ENCODE measurements at places on chromosomes 6 and 20.

- no peak for DNase-seq
These were observed 398.0 kb downstream of the EPHA7 start for GRCh38 chr6:93021235-93021915.

DNA sequence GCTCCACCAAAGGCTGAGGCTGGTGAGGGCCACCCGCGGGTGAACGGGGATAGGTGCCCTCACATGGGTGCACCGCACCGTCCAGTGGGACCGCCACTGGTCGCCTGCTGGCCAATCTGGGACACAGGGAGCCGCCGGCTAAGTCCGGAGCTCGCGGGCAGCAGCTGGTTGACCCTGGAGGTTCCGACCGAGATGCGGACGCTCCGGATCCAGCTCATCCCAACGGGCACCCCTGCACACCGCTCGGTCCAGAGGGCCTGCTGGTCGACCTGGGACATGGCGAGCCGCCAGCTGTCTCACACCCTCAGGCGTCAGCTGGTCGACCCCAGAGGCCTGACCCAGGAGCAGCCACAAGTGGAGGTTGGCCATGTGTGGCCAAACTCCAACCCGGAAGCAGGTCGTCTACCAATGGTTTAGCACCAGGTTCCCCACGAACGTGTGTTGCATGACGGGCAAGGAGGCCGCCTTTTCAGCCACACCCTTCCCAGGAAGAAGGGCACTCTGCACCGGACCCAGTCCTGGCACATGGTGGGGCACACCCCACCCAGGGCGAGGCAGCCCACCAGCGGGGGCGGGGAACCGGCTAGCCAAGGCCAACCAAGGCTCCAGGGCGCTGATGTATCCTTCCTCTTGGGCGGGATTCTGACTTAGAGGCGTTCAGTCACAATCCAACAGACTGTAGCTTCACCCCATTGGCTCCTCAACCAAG lies 746.0 kb upstream of the DEFB115 start:
- DNase-seq, result no peak

GRCh38 chr6:27720607-27721580 lies 191.3 kb downstream of the OR2B2 start:
- DNase-seq, result no peak

- DNase-seq, result no peak
These were observed 334.7 kb upstream of the RNF24 start for GRCh38 chr20:4350096-4350495.

GRCh38 chr6:160042788-160043301 lies 74.0 kb downstream of the IGF2R start:
- peak; percentile 31 for DNase-seq

DNA sequence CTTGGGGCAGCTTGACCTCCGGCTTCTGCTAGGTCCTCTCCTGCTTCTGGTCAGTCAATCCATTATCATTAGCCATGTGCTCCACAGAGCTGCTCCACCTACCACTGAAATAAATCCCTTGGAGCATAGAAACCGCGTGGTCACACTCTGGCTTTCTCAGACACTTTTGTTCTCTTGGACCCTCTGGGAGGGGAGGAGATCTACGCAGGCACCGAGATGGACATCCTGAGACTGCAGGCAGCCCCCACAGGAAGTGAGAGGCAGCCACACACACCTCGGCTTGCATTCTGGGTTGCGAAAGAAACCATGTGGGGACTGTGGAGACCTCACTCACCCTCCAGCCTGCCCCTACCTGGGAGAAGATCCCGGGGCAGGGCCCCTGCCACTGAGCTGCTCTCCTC lies 79.5 kb downstream of the FYN start:
- DNase-seq, result no peak

DNA sequence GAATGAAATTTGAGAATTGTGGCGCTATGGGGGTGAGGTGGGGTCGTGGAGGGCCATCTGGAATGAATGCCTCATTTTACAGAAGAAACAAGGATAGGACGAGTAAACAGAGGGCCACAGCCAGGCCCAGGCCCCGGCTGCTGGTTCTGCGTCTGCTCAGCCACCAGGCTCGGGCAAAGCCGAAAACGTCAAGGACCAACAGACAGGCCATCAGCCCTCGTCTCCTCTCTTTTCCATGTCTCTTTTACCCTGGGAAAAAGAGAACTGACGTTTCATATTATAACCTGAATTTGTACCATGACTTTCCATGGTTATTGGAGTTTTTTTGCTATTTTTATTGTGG lies 212.4 kb upstream of the ARID1B start:
- DNase-seq, result no peak

DNA sequence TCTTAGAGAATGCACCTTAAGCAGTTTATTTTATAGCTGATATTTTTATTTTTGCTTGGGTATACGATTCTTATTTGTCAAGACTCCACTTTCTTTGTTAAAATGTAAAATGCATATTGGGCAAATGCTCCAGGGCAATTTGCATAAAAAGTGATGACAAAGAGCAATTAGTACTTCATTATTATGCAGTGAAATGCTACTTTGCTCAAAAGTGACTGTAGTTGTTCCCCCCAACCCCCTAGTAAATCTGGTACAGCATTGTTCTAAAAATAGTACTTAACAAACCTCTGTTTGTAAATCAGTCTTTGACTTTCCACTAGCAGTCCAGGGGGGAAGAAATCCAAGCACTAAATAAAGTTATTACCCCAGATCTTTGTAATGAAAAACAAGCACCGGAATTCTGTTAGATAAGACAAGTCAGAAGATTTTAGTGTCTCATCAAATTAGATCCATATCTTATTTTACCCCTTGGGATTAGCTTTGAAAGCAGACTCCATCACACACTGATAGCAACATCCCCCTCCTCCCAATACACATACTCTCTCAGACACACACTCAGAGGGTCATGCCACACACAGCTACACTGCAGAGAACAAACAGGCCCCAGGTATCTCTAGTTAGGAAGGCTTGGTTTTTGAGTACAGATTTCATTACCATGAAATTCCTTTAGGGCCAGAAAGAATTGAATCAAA lies 32.9 kb upstream of the BACH2 start:
- DNase-seq, result no peak

DNA sequence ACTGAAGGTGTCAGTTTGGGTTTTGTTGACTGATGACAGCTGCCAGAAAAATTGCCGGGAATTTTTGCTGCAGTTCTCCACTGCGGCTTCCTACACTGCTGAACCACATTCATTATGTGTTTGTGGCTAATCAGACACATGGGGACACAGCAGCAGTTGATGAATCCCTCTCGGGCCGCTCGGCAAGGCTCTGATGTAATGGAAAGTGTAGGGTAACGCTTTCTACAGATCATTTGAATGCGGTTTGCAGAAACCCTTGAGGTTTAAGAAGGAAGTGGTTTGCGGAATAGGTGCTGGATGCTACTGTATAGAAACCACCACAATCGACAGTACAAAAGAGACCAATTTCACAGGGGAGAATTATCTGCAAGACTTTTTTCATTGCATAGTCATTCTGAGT lies 138.7 kb upstream of the SASH1 start:
- DNase-seq, result no peak

GRCh38 chr6:130134582-130134981 lies 88.2 kb downstream of the SAMD3 start:
- DNase-seq, result no peak

GRCh38 chr20:41436679-41437078 lies 70.1 kb upstream of the EMILIN3 start:
- no peak for DNase-seq

- peak; percentile 52 for DNase-seq
These were observed 56.6 kb upstream of the SMOC2 start for GRCh38 chr6:168384045-168385036.

GRCh38 chr20:48732081-48732829 lies 95.5 kb downstream of the PREX1 start:
- DNase-seq, result no peak

DNA sequence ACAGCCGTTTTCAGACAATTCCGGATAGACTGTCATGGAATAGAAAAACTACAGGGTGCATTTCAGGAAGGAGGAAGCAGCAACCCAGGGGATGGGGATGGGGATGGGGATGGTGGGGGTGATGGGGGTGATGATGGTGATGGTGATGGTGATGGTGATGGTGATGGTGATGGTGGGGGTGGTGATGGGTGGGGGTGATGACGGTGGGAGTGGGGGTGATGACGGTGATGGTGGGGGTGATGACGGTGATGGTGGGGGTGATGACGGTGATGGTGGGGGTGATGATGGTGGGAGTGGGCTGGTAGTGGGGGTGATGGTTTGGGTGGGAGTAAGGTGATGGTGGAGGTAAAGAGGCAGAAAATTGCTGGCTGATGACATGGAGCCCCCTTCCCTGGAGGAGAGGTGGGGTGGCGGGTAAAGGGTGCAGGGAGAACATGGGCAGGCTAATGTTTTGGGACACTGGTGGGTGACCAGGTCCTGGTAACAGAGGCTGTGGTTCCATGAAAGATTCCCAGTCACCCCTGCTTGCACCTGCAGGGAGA lies 17.5 kb downstream of the LAMA5 start:
- no peak for DNase-seq

- peak; percentile 69 for DNase-seq
These were observed 92.6 kb downstream of the RNGTT start for GRCh38 chr6:88870717-88871330.

GRCh38 chr6:1285556-1285955 lies 26.3 kb upstream of the FOXQ1 start:
- DNase-seq, result no peak

DNA sequence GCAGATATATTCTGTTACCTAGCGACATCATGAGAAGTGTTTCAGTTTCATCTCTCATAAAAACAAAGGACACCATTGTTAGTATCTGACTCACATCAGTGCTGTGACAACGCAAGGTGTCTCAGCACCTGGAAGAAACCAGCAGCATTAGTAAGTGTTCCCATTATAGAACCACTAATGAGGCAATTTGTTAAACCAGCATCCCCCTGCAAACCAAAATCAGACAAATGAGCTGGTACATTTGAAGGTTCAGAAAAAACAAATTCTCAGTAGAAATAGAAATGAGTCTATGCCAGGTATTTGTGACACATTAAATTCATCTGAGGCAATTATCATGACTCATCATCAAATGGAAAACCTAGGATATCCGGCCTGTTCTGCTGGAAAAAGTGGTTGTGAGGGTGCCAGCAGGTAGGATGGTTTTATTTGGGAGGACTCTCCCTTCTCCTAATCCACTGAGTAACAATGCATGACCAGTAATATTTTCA lies 151.7 kb downstream of the TMEM200A start:
- no peak for DNase-seq

DNA sequence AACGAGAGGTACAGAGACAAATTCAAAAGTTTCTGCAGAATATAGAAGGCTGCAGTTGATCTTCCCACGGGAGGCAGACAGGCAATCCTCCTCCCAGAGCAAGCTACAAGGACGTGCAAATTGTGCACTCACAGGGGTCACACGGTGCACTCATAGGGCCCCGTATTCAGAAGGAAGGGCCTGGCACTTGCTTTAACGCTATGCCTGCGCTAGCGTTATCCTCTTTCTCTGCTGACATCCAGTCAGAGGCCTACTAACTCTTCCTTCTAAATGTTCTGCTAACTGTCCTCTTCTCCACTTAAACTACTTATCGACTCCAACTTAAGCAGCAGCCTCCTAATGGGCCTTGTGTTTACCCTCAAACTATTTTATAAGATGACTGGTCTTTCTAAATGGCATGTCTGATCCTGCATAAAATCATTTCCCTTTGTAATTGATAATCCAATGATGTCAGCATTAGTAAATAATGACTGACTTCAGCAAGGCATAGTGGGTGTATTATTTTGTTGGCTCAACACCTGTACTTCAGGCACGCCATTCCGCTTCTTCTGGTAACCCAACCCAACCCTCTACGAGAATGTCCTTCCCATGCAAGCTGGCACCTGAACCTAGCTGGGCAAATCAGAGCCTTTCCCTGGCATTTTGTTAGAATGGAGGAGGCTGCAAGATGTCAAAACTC lies 2.2 kb downstream of the IFNGR1 start:
- no peak for DNase-seq

GRCh38 chr6:41157323-41157722 lies 3.2 kb upstream of the TREML1 start:
- no peak for DNase-seq

DNA sequence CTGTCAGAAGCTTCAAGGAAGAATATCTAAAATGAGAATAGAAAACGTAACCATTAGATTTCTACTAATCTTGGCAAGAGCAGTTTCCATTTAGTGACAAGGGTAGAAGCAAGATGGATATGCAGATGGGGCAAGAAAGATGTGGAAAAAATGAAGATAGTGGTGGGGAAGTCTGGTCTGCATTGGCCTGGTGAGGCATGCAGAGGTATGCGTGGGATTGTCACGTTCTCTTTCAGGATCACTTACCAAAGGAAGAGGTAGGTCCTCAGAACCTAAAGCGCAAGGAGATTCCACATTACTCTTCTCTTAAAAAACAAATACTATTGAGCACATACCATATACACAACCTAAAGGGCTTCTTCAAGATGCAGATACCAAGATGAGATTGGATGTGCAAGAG lies 238.7 kb downstream of the UST start:
- no peak for DNase-seq

GRCh38 chr20:4982281-4982680 lies 19.0 kb downstream of the SLC23A2 start:
- DNase-seq, result no peak

GRCh38 chr20:33034115-33034514 lies 2.7 kb downstream of the BPIFB6 start:
- no peak for DNase-seq

All from cardiac muscle cell (in vitro differentiated cells and primary cell).